ENCODE measurements at places on chromosomes 13 and 19.

DNA sequence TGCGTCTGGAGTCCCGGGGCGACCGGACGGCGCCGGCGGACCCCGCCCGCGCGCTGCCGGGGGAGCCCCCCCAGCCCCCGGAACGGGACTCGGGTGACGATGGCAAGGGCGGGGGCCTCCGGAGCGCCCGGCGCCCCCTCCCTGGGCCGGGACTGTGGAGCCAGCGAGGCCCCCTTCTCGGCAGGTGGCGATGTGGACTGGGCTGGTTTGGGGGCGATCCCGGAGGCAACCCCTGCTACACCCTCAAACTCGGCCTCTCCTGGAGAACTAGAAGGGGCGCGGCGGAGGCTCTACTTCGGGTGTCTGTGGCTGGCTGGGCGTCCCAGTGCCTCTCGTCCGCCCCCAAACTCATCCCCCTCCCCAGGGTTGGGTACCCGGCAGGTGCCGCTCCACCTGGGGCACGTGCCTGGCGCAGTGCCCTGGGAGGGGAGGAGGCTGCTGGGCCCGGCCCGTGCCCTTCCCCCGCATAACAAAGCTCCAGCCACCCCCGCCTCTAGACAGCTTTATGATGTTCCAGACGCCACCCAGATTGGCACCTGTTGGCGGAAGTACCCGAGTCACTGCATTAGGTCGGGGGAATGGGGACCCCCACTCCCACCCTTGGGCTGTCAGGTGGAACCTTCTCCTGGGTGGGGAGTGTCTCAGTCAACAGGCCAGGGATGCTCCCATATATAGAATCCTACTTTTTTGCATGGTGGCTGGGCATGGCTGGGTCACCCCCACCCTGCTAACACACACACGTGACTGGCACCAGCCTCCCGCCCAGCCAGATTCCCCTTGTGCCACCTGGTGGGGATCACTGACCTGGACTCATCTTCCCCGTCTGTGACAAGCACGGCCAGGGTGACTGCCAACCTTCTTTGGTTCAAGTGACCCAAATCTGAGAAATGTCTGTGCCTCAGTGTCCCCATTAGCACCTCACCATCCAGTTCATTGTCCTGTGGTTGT, 722 bp downstream of the PKN1 start:
- H3K36me3 ChIP-seq = no peaks in the 10 kb centered on the region
- H3K4me3 ChIP-seq = peak overlapping the region; percentile 63
- H3K4me1 ChIP-seq = peaks cover 17% of the 10 kb centered on the region
- no peak for DNase-seq
- peaks cover 16% of the 10 kb centered on the region for H3K27me3 ChIP-seq

GRCh38 chr13:102770435-102770834, 3.2 kb downstream of the TEX30 start:
- no peak for DNase-seq
- no peak overlapping the region for H3K4me3 ChIP-seq
- H3K4me1 ChIP-seq = peaks cover 14% of the 10 kb centered on the region
- no peak overlapping the region for H3K27ac ChIP-seq

- H3K36me3 ChIP-seq = no peaks in the 10 kb centered on the region
- H3K27me3 ChIP-seq = no peaks in the 10 kb centered on the region
- DNase-seq = no peak
Observed at GRCh38 chr13:22077205-22077683, 406.4 kb downstream of the FGF9 start.

DNA sequence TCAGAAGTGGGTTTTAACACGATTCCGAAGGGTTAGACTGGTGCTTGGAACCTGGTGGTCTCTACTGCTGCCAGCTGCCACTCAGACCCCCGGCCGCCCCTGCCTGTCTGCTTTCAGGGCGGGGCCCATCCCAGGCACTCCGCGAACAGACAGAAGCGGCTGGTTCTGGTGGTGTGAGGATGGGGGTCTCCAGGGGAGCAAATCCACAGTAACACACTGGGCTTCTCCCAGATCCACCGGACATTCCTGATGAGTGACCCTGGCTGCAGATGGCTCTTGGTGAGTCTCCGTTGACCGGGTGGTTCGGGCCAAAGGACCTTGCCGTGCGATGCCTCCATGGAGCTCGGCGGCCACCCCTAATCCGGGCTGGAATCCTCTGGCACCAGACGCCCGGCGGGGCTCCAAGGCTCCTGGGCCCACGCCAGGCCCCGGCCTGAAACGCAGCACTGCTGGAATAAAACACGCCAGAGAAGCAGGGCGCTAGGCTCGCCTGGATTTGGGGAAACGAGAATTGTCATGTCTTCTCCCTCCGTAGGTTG, 2.1 kb upstream of the PTBP1 start:
- no peak for DNase-seq
- H3K4me1 ChIP-seq = peaks cover 25% of the 10 kb centered on the region
- no peak overlapping the region for H3K27ac ChIP-seq
- no peaks in the 10 kb centered on the region for H3K27me3 ChIP-seq

DNA sequence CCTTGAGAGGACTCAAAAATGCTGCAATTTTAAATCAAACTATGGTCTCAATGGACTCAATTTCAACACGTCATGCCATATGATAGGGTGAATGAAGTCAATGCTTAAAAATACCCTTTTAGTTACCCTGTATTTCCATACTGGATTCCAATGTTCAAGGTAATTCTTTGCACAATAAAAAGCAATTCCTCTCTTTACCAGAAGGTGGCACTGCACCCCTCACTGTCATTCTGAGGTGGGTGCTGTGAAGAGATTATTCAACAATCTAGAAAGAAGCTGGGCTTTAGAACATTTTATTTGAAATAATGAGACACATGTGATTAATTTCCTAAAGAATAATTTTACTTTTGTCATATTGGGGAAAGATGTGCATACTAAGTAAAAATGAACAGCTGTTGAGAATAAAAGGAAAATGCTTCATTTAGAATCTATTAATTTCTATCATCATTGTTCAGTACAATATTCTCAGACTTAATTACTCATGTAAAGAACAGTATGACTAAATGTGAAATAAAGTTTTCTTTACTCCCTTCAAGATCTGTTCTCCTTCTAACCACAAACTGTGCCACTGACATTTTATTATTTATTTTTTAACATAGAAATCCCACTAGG, 789.1 kb downstream of the GPC5 start:
- H3K36me3 ChIP-seq = peaks cover 29% of the 10 kb centered on the region
- no peak overlapping the region for H3K4me3 ChIP-seq
- H3K27ac ChIP-seq = no peak overlapping the region
- no peaks in the 10 kb centered on the region for H3K27me3 ChIP-seq

- H3K4me3 ChIP-seq = no peak overlapping the region
- peaks cover 17% of the 10 kb centered on the region for H3K4me1 ChIP-seq
- no peak overlapping the region for H3K27ac ChIP-seq
- no peak for DNase-seq
Observed at GRCh38 chr13:113851826-113852535, 11.9 kb downstream of the GAS6 start.

GRCh38 chr13:108980237-108980636, 350.8 kb downstream of the MYO16 start:
- H3K27me3 ChIP-seq = peaks cover 4% of the 10 kb centered on the region
- no peaks in the 10 kb centered on the region for H3K36me3 ChIP-seq
- no peak overlapping the region for H3K4me3 ChIP-seq
- no peak for DNase-seq

DNA sequence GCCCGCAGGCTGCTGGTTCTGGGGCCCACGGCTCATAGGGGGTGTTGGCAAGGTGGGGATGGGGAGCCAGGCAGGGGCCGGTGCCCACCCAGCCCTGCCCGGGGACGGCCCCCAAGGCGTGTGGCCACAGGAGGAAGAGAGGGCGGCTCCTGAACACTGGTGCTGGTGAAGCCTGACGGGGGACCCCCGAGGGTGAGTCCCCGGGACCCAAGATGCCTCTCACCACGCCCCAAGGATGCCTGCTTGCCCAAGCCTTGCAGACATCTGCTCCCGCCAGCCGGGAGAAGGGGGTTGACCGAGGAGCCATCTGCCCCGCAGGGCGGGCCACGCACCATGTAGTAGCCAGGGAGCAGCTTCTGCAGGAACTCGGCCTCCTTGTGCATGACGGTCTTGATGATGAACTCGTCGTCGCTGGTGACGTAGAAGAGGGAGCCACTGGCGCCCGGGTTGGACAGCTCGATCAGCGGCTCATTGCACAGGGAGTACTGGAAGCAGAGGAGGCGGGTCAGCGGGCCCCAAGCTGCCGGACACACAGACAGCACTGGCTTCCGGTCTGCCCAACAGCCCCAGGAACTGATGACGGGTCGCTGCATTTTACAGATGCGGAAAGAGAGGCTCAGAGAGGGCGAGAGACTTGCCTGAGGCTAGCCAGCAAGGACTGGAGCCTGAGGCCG, 29.6 kb upstream of the CACTIN start:
- DNase-seq = no peak
- H3K4me3 ChIP-seq = no peak overlapping the region
- no peaks in the 10 kb centered on the region for H3K4me1 ChIP-seq
- no peaks in the 10 kb centered on the region for H3K27me3 ChIP-seq
- no peak overlapping the region for H3K27ac ChIP-seq
